ENCODE measurements at places on chromosomes 12 and 14.

GRCh38 chr14:100577986-100578431, 9.2 kb downstream of the BEGAIN start:
- DNase-seq = no peak

- no peak for DNase-seq
These were observed 31.0 kb downstream of the SIX1 start for GRCh38 chr14:60618241-60618640.

DNA sequence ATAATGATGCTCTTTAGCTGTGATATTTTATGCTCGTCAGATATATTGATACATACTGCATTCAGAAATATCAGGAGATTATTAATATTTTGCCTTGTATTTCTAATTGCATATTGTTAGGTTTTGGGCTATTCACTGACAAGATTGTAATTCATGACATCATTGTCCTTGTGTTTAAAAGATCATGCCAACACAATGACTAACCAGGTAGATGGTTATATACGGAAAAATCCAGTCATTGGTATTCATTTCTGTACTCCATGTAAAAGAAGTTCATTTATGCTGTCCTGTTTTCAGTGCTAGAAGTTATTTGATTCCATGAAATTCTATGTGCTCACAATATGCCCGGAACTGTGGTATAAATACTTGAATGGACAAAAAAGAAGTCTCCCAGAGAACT, 107.5 kb downstream of the KITLG start:
- DNase-seq = no peak

GRCh38 chr12:111638556-111638955, 39.4 kb upstream of the ATXN2 start:
- no peak for DNase-seq

GRCh38 chr14:56189307-56189706, 71.1 kb downstream of the PELI2 start:
- DNase-seq = no peak

DNA sequence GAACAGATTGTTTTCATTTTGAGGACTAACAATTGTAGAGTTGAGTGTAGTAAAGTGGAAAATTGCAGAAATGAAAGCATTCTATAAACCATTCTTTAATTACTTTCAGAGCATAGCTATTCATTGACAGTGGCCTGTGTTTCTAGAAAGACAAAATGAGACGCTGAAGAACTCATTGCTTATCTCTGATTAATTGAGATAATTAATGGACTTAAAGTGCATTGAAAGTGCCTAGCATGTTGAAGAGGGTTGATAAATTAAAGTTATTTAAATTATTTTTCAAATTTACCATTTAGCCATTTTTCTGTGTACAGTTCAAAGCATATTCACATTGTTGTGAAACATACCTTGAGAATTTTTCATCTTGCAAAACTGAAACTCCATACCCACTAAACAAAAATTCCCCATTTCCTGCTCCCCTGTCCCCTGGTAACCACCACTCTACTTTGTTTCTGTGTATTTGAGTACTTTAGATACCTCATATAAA, 57.4 kb downstream of the DAAM1 start:
- DNase-seq = no peak

DNA sequence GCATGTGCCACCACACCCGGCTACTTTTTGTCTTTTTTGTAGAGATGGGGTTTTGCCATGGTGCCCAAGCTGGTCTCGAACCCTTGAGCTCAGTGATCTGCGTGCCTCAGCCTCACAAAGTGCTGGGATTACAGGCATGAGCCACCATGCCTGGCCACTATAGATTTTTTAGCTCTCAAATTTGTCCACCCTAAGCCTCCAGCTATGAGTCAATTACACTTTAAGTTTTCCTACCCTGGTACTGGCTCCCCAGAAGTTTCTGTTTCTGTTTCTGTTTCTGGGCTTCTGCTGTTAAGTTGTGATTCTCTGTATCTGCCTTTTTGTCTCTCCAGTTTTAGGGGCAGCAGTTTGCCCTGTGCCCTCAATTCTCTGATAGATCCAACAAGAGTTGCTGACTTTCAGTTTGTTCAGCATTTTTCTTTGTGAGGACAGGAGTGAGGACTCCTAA, 4.4 kb upstream of the TINF2 start:
- DNase-seq = no peak

DNA sequence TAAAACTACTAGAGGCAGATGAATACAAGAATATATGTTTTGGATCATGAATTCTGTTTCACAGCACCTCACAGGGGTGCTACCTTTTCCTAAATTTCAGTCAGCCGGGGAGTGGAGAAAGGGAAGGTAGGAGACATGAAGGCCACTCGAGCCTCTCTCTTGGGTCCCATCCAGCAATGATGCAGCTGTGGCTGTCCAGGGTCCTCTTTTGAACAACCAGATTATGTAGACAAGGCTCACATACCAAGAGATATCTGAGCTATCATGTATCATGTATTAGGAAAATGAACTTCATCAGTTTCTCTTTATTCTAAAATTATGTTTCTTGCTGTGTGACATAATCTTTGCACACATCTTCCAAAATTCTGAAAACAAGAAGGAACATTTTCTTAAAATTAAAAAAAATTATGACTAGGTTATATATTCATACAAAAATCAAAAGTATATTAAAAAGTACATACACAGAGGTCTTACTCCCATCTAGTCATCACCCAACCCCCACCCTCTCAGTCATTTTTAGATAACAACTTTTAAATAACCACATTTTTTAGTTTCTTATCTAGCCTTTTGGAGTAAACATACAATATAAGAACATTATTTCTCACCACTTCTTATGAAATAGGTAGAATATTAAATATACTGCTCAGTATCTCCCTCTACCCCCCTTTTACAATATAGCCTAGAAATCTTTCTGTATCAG, 88.7 kb downstream of the ACADS start:
- DNase-seq = no peak

DNA sequence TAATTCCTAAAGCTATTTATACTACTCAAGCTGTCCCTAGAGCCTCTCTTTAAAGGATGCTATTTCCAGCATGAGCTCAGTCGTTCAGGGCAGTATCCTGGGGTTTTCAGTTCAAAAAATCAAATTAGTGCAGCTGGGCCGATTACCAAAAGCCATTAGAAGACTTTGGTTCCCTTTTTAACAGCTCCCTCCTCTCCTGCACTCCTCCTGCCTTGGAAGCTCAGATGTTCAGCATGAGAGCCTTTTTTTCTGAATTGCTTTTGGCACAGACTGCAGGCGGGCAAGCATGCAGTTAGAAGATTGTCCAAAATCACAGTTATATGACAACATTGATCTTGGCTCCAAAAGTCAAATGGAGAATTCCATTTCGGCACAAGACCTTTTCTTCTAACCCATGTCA, 179.6 kb downstream of the SLC35F4 start:
- no peak for DNase-seq

DNA sequence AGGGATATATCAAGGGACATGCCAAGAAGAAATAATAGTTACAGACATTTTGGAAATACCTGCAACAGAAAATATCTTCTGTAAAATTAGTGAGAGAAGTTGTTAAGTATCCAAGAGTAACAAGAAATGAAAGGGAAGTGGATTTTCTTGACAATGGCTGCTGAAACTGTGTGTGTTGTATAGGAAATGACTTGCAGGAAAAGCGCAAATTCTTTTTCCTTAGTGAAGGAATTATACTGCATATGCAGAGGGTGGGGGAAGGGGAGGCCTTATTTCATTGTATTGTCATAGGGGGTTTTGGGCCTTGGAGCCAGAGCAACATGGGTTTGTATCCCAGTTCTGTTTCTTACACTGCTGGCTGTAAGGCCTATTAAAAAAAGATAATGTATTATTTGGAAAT, 84.4 kb upstream of the DDHD1 start:
- no peak for DNase-seq

- DNase-seq = no peak
These were observed 220.5 kb upstream of the TBX3 start for GRCh38 chr12:114904254-114905003.

- DNase-seq = no peak
These were observed 37.6 kb downstream of the BCAT1 start for GRCh38 chr12:24911271-24911791.

DNA sequence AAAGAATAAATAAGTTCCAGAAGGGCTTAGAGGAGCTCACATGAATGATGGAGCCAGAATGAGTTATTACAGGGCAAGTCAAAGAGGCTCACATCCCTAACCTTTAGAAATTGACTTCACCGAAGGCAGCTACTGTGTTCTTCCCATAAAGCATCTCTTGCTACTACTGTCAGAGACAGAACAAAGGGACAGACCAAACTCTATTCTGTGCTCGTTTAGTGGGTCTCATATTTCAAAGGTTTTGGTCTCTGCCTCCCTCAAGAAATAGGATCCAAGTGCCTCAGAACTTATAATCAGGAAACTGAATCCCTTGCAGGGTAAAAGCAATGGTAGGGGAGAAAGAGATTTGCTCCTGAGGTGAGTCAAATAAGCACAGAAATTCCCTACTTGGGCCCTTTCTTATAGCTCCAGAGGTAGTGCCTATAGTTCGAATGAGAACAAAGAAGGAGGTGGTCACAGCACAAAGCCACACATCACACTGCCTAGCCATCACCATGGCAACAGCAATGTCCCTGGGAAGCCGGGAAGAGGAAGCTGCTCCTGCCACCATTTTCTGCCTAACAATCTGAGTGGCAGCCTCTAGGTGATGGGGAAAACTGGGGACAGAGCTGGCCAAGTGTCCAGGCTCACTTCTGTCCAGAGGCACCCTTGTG, 294.9 kb downstream of the FOXN3 start:
- DNase-seq = no peak

DNA sequence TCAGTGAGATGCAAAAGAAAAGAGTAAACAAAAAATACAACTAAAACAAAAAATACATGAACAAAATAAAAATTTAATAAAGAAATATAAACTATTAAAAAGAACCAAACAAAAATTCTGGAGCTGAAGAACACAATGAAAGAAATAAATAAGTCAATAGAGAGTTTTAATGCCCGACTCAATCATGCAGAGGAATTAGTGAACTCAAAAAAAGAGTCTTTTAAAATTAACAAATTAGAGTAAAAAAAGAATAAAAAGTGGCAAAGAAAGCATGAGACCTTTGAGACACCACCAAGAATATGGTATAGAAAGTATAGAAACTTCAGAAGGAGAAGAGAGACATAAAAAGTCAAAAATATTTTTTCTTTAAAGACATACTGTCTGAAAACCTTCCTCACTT, 2.6 kb upstream of the KLRC1 start:
- DNase-seq = no peak

- no peak for DNase-seq
These were observed 160.6 kb downstream of the KCNA5 start for GRCh38 chr12:5204271-5204670.

DNA sequence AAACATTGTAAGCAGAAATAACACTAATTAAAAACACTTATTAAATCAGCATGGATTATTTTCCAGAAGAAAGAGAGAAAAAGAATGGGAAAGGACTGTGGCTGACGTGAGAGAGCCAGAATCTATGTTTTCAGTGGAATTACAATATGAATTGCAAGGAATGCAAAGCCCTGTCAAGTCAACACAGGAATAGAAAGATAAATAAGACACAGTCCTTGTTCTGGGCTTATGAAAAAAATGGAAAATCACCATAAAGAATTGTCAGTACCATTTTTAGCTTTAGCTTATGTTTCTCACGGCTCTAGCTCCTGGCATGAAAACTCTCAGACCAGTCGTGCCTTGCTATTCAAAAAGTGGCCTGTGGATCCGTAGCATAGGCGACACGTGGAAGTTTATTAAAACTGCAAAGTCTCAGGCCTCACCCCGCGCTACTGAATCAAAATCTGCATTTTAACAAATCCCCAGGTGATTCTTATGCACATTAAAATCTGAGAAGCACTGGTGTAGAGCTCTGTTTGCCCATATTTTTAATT, 549.1 kb downstream of the RPS29 start:
- DNase-seq = no peak

DNA sequence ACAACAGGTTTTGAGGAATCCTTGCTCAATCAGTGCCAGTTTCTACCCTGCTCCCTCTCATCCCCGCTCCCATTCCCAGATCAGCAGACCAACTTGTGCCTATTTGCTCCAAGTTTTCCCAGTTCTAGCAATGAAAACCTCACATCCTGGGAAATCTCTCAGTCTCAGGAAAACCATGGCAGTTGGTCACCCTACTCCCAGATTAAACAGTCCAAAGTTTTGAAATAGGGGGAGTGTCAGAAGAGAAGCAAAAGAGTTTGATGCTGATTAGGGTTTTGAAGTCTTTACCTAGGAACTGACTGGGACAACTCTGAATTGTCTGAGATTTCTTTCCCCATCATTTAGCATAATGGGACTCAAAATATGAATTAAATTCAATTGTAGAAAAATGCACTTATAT, 95.8 kb upstream of the ARID2 start:
- no peak for DNase-seq

GRCh38 chr12:127780881-127781280, 486.1 kb upstream of the TMEM132C start:
- DNase-seq = no peak

GRCh38 chr12:89789862-89790261, 81.2 kb upstream of the ATP2B1 start:
- no peak for DNase-seq

- no peak for DNase-seq
These were observed 74.2 kb downstream of the PAPOLA start for GRCh38 chr14:96576359-96576758.

GRCh38 chr12:104656921-104657320, 200.2 kb downstream of the CHST11 start:
- no peak for DNase-seq

DNA sequence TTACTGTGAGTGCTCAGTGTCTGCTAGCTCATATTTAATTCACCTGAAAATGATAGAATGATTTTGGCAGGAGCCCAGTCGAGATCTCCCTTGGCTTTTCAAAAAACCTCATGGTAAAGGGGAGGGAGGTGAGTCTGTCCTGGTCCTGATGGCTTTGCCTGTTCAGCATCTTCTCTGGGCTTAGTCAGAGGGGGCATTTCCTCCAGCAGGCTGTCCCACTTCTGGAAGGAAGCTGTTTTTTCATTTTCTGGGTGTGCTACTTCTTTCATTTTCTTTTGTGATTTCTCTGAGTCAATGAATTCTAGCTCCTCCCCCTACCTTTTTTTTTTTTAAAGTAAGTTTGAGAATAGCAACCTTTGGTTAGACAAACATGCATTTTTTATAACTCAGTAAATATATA, 58.8 kb downstream of the TMX1 start:
- no peak for DNase-seq

DNA sequence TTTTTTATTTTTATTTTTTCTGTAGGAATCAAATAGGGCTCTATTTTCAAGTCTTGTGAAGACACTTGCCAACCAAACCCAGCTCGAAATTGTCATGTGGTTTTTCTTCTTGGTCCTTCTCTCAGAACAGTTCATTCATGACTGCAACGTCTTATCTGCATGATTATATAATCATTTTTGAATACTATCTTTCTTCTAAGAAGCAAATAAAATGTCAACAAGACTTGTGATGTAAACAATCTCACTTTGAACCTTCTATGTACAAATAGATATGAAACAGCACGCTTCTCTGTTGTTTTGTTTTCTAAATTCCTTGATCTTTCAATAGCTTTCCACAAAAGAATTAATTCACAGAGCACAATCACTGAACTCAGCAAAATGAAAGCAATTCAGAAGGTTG, 320.7 kb downstream of the SOX5 start:
- DNase-seq = no peak

- no peak for DNase-seq
These were observed 57.6 kb upstream of the ATP2B1 start for GRCh38 chr12:89765959-89766824.
